ENCODE measurements at places on chromosomes 13 and 19.

DNA sequence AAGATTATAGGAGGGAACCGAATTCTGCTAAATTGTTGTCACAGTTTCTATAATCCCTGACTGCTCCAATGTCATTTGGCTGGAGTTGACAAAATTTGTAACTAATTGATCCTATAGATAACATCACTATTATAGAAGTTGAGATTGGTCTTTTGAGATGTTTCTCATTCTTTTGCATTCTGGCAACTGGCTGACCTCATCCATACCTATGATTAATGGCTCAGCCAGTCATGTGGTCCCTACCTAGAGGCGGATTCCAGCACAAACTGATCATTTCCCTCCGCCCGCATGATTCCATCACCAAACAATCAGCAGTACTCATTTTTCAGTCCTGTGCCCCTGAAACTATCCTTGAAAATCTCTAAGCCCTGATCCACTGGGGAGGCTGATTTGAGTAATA is 4.2 kb downstream of the PSG2 start:
- DNase-seq = peak; percentile 56

DNA sequence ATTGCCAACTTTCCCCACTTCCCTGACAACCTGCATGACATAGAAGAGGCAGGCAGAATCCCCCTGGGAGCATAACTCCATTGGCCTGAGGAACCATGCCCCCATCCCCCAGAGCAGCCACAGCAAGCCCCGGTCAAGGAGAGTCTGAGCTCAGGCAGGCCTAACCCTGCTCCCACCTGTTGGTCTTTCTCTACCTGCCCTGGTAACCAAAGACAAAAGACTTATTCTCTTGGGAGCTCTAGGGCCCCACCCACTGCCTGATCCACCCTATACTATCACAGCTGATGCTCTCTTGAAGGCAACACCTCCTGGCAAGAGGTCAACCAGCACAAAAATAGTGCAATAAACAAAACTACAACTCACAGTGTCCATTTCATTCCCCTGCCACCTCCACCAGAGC is 59.3 kb downstream of the TNFSF13B start:
- no peak for DNase-seq

DNA sequence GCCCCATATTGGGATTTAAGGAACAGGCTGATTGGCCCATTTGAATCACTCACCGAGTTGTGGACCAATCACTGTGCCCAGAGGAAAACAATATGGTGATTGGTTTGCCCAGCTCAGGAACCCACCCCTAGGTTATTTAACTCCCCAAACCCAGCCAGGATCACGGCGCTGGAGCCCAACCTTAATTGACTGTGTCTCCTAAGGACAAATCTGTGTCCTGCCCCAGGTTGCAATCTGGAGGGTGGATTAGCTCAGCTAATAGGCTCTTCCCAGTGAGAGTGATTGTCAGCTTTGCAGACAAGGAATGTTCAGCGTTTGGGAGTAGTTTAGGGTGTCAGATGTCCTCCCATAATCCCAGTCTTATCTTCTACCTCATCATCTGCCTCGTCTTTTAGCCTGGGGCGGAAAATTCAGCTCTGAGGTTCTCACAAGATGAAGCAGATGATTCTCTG is 3.5 kb upstream of the ZNF358 start:
- peak; percentile 25 for DNase-seq

DNA sequence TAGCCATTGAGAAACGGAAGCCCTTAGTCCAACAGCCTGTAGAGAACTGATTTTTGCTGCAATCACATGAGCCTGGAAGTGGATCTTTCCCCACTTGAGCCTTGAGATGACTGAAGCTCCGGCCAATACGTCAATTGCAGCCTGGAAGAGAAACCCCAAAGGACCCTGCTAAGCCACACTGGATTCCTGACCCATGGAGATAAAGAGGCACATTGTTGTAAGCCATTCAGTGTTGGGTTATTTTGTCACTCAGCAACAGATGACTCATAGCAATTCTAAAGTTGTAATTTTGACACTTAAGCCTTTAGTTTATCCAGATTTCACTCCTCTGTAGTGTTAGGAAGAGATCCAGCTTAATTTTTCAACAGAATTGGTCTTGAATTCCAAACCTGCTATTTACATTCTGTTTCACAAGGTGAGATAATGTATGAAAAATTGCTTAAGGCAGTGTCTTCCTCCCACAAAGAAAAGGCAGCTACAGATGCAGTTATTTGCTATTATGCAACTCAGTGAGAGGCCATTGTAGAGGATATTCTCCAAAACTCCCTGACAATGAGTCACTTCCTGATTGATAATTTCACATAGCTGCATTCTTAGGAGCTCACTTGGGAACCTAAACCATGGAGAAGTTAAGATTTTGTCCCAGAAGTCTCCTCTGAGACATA is 59.4 kb upstream of the TSHZ3 start:
- peak; percentile 92 for DNase-seq

DNA sequence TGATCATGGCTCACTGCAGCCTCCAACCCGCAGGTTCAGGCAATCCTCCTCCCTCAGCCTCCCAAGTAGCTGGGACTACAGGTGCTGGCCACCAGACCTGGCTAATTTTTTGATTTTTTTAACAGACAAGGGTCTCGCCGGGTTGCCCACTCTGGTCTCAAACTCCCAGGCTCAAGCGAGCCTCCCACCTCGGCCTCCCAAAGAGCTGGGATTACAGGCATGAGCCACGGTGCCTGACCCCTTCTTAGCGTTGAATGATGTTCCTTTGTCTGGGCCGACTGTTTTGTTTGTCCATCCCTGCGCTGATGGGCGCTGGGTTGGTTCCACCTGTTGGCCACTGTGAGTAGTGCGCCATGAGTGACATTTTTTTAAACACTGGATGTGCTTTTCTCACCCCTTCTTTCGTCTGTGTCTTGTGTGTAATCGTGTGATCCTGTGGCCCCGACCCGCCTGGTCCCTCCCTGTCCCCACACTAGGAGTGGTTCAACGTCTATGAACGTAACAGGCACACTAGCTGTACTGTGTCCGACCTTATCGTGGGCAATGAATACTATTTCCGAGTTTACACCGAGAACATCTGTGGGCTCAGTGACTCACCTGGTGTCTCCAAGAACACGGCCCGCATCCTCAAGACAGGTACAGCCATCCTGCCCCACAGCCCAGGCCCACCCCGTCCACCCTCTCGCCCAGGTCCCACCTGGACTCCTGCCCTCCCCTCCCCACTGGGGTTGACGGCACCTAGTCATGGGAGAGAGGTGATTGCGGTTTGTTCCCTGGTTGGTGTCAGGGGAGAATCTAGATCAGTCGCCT is 15.0 kb upstream of the EMC10 start:
- DNase-seq = peak; percentile 65

- DNase-seq = peak; percentile 71
Observed at GRCh38 chr13:28659621-28659970, 666 bp downstream of the POMP start.

GRCh38 chr19:58037927-58038687 is 4.3 kb downstream of the ZSCAN1 start:
- no peak for DNase-seq

GRCh38 chr19:2057484-2058469 is 6.7 kb upstream of the MKNK2 start:
- DNase-seq = no peak

DNA sequence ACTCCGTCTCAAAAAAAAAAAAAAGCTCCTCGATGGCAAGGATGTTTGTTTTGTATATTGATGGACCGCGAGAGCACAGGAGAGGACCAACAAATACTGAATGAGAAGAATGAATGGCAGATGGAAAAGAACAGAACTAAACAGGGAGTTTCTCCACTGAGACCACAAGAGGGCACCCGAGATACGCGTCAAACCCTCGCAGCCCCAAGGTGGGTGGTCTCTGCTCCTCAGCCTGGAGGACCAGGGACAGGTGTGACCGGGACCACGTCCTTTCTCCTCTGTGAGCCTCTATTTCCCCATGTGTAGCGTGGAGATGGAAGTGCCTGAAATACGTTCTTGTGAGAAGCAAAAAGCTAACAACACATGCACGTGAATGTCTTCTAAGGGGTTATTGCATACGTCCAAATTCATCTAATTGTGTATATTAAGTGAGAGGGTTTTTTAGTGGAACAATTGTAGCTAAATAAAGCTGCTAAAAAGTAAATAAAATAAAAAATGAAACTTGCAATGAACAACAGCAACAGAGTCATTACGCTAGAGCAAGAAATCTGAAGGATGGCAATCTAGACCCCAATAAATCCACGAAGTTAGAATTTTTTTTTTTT is 8.3 kb upstream of the CDC42EP5 start:
- DNase-seq = peak; percentile 41

- no peak for DNase-seq
Observed at GRCh38 chr19:2227415-2228156, 8.5 kb downstream of the PLEKHJ1 start.

GRCh38 chr19:6133231-6133630 is 2.2 kb upstream of the ACSBG2 start:
- DNase-seq = no peak

- DNase-seq = no peak
Observed at GRCh38 chr19:13104360-13104847, 1.7 kb upstream of the LYL1 start.

DNA sequence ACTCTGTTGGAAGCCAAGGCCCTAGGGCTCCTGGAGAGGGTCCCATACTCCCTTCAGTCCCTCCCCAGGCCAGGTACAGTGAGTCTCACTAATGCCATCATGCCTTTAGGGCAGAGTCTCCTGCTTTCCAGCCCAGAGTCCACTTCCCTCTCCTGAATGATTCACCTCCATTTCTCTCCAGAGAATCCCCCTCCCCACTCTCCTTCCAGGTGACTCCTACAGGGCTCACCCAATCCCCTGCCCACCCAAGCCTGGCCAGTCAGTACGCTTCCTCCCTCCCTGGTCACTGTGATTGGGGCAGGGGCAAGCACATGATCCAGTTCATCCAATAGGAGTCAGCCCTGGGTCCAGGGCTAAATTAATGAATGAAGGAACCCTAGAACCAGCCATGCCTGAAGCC is 35.0 kb upstream of the PNMA8B start:
- peak; percentile 11 for DNase-seq

- DNase-seq = peak; percentile 46
Observed at GRCh38 chr19:4524808-4525562, 6.7 kb upstream of the PLIN4 start.

GRCh38 chr13:101942038-101942437 is 459.8 kb downstream of the FGF14 start:
- peak; percentile 63 for DNase-seq

- DNase-seq = no peak
Observed at GRCh38 chr13:72716776-72717175, 10.7 kb downstream of the MZT1 start.

DNA sequence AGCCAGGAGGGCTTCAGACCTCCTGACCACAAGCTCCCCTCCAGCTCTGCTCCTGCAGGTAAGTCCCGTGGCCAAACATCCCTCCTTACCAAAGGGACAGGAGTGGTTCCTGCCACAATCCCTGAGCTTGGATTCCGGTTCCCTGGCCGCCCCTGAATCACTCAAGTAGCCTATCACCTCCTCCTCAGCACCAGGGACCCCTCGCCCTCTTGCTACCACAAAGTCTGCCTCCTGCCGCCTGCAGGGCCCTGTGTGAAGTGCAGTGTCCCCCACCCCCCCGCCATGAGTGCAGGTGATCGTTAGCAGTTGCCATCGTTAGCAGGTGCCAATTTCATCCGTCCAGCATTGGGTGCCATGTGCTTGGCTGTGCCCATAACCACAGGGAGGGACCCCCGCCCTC is 40.8 kb upstream of the RANBP3 start:
- DNase-seq = no peak

- DNase-seq = peak; percentile 85
Observed at GRCh38 chr13:51793570-51794271, 10.2 kb downstream of the DHRS12 start.

GRCh38 chr13:24671386-24672113 is 8.7 kb upstream of the ATP12A start:
- peak; percentile 85 for DNase-seq

- DNase-seq = no peak
Observed at GRCh38 chr19:45086480-45086879, 6.5 kb upstream of the PPP1R37 start.

DNA sequence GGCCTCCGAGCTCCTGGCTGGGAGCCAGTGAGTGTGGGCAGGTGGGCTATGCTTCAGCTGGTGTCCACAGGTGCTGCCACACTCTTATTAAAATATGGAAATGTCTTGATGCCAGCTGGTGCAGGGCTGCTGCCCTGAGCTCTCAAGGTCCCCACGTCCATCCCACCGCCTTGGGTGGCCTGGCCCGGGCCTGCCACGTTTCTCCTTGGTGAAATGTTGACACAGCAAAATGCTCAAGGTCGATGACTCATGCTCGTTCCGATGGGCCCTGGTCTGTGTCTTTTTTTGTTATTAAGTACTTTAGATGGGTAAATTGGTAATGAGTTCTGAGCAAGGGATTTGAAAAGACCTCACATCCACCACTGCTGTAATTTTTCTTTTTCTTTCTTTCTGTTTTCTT is 524.7 kb downstream of the MYO16 start:
- peak; percentile 41 for DNase-seq

DNA sequence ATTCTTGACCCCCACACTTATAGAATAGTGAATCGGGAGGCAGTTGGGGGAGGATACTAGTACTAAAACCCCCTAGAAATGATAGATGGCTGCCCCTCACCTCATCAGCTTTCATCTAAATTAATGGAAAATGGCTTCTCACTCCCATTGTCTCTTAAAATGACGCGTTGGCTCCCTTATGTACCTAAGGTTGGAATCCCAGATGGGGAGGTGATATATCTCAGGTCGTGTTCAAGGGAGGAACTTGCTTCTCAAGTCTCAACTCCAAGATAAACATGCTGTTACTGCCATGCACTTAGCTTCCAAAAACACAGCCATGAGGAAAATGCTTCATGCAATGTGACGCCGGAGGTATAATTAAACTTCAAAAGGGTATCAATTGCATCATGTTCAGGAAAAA is 18.8 kb upstream of the UBE2L5 start:
- no peak for DNase-seq

GRCh38 chr13:23859455-23859854 is 29.7 kb downstream of the MIPEP start:
- no peak for DNase-seq

DNA sequence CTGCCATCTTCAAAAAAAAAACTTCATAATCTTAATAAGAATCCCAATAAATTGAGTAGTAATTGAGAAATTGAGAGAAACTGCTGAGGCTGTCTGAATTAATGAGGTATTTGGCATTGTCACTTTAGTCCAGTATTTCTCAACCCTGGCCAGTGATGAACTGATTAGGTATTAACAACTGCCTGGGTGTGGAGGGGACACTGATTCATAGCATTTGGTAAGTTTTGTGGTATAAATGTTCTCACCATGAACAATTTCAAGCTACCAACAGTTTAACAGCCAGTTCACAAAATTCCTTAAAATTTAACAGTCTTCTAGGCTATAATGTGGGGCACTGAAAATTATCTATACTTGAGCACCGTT is 18.3 kb downstream of the GPC6 start:
- peak; percentile 74 for DNase-seq

- DNase-seq = peak; percentile 2
Observed at GRCh38 chr13:81207636-81208035, 866.7 kb upstream of the SPRY2 start.

Measured in fibroblast of mammary gland (primary cell).